ENCODE measurements at places on chromosomes 5 and 9.

DNA sequence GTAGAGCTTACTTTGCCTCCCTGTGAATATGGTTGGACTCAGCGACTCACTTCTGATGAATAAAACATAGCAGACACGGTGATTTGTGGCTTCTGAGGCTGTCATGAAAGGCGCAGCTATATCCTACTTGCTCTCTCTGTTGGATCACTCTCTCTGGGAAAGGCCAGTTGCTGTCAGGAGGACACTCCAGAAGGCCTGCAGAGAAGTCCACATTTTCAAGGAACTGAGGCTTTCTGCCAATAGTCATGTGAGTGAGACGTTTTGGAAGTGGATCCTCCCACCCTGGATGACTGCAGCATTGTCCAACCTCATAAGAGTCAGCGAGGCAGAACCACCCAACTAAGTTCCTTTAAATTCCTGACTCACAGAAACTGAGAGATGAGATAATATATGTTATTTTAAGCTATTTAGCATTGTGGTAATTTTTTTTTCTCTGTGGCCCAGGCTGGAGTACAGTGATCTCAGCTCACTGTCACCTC, 156.0 kb upstream of the MAST4 start:
- DNase-seq, result peak; percentile 2

DNA sequence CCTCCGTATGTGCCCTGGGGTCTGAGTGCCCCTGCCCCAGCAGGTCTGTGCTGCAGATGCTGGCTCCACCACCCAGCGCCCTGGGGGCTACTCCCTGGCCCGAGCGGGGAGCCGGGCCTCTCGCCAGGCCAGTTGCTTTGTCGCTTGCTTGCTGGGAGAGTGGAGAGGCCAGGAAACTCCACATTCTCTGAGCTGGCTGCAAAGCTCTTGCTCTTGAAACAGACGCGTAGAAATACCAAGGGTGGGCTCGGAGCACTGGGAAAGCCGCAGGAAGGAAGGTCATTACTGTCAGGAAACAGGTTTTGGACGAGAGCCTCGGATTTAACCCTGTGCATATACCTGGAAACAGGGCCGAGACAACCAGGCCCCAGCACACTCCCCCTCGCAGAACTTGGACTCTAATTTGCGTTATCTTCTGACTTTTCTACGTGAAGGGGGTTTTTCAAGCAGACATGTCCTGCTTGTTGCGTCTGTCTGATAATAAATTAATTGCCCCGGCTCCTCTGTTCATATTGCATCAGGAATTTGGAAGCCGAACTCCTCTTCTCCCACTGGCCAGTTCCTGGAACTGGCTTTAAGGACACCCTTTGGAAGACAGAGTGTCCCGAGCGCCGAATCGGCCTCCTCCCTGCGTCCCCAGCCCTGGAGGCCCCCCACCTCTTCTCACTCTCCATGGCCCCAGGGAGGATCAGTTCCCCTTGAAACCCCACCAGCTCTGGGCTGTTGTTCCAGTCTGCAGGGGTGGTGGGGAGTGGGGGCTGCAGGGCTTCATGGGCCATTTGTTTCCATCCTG, 11.2 kb downstream of the ADAMTSL2 start:
- DNase-seq, result no peak

DNA sequence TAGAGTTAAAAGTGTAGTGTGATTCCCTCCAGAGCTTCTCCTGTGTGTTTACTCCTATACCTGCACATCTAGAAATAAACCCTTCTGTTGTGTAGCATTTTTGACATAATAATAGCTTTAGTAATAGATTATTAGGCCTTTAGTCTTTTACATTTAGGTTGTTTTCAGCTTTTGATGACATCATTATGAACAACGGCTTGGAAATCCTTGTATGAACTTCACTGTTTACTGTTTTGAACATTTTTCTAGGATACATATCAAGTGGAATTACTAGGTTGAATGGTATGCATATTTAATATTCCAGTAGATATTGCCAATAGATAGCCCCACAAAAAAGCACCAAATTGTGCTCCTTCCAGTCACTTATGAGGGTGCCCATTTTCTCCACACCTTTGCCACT, 174.0 kb downstream of the ARHGAP26 start:
- DNase-seq, result no peak

- DNase-seq, result no peak
Measured at GRCh38 chr5:152288917-152289595, 116.0 kb downstream of the NMUR2 start.

GRCh38 chr9:116991051-116991450, 303.9 kb downstream of the TRIM32 start:
- DNase-seq, result no peak

GRCh38 chr9:120931231-120932085, 4.9 kb upstream of the TRAF1 start:
- DNase-seq, result no peak

DNA sequence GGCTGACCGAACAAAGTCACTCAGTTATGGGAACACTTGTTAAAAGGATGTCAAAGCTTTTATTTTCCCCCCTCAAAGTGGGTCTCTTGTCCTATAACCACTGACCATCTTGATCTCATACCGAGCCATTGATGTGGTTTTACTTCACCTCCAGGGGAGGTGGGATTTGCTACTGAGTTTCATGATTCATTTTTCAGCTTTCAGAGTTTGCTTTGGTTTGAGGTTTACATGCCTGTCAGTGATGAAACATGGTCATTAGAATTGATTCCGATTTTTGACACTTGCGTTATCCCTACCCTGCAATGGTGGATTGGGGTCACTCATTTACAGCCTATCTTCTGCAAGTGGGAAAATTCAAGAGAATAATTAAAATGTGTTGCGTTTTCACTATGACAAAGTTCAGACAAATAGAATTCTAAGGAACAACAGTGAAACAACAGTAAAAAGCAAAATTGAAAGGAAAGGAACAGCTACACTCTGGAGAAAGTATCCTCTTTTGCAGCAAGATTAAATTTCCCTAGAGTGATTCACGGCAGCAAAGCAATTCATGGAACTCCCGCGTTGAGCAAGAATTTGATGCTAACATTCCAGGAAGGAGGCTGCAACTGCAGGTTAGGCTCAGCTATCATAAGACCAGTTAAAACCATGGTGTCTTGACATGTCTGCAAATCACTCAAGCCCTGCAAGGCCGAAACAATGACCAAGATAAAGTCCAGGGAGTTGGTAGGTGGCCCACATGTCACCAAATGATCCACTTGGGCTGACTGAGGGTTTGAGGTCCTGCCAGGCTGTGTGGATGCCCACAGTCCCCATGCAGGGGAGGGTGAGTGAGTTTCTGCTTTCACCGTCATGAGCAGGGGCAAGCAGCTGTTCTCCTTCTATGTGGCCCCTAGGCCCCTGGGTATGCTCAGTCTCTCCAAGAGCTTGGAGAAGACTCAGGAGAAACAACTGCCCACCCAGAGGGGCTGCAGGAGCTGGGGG, 9.4 kb downstream of the GADD45G start:
- no peak for DNase-seq

DNA sequence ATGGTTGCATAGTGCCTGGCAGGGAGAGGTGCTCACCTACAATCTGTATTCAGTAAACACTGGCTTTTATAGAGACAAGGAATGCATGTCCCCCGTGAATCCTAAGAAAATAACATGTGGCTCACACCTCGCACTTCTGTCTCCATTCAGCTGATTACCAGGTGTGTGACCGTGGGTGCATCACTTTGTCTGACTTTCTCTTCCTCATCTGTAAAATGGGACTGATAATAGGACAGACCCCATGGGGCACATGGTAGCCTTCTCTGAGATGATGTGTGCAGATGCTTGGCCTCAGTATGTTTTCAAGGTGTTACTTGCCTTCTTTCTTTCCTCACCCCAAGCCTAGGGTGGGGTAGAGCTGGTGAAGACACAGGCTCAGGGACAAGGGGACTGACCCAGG, 6.3 kb downstream of the CXXC5 start:
- DNase-seq, result no peak

GRCh38 chr5:96426831-96427230, 6.2 kb downstream of the PCSK1 start:
- no peak for DNase-seq

- DNase-seq, result no peak
Measured at GRCh38 chr5:145989428-145989827, 53.0 kb downstream of the SH3RF2 start.

- no peak for DNase-seq
Measured at GRCh38 chr5:107673039-107673367, 2.3 kb upstream of the EFNA5 start.

- DNase-seq, result no peak
Measured at GRCh38 chr9:76353280-76353679, 40.9 kb downstream of the RFK start.

DNA sequence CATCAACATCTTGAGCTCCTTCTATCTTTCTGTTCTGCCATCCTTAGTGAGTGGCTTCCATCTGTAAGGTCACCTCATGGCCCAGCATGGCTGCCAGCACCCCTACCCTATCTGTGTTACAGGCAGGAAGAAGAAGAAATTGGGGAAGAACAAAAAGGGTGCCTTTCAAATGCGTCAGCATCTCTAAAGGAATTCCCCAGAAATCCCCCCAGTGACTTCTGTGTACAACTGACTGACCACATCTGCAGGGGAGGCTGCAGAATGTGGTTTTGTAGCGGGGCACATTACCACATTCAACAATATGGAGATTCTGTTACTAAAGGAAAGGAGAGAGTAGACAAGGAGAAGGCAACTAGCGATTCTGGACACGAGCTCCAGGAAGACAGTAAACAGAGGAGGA, 40.1 kb downstream of the ALG2 start:
- no peak for DNase-seq
